Right ventricle myocardium superior (tissue), 1 donor: ENCODE measurements at places on chromosomes 7 and 10. TPM values are rescaled to one million over a fixed set of nuclear protein-coding genes. Genes with fewer than 3 reads are reported as not detected.

SORBS1 gene
- total RNA-seq: 697 TPM

SEMA4G gene
- 0.86 TPM for total RNA-seq

GRCh38 chr7:100019908-100020307 is 4.5 kb downstream of the ZKSCAN1 start:
- DNase-seq: no peak

DNA sequence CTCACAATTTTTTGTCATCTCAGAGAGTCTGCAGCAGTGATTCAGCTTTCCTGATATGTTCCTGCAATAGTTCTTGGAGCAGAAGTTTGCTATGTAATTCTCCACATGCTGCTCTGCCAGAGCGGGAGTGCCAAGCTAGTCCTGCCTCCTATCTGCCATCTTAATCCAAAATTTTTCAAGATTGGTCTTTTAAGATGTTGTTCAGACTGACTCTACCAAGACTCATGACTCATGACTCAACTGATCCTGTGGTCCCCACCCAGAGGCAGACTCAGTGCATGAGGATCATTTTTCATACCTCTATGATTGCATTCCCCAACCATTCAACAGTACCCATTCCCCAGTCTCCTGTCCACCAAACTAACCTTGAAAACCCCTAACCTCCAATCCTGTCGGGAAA is 470.8 kb downstream of the INHBA start:
- DNase-seq: no peak

DNA sequence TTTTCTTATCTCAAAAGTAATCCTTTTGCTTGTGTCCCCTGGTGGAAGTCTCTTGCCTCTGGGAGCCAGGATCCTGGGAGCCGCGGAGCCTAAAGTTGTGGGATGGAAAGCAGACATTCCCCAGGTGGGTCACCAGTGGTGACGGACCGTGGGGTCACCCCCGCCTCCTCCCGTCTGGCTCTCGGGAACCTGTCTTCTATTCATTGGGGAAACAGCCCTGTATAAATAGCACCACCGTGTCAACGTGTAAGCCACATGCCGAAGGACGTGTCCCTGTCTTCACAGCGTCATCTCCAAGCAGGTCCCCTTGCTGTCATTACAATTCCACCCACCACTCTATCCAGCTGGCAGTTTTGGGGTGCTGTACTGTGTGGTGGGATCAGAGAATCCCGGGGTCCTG is 87.5 kb downstream of the ELFN1 start:
- no peak for DNase-seq

DNA sequence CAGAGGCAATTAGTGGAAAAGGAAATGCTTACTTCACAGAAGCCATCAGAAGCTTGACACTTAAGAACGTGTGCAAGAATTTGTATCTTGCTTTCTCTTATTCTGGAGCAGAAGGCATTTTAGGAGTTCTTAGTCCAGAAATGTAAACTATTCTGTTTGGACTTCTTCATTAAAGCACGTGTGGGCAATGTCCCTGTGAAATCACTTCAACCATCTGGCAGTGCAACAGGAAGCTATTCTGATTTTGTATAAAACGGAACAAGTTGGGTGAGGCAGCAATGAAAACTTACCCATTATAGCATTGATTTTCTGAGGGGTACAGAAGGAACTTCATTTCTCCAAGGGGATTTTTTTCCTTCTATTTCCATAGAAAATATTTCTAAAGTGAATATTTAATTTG is 21.3 kb upstream of the ARHGAP21 start:
- DNase-seq: no peak

DNA sequence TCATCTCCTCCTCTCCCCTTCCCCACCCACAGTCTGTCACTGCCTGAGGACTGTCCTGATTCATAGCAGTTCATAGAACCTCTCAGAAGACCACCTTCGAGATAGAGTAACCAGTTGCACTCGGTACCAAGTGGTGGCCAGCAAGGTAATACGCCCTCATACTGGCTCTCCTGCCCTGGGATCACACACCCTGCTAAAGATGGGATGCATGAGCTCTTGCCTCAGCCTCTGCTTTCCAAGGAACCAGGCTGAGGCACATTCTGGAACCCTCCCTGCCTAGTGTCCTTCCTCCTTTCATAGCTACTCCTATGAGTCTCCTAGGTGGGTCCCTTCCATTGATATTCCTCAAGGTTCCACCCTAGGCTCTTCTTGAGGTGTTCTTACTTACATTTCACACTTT is 15.5 kb downstream of the CFAP43 start:
- DNase-seq: no peak
